Activated CD8-positive, alpha-beta memory T cell treated with anti-CD3 and anti-CD28 coated beads for 1 hour (primary cell): ENCODE measurements at places on chromosomes 3 and 15.

GRCh38 chr3:6719999-6720398 lies 140.9 kb upstream of the GRM7 start:
- DNase-seq: no peak

- DNase-seq: no peak
Observed at GRCh38 chr15:48550822-48551525, 94.5 kb downstream of the FBN1 start.

DNA sequence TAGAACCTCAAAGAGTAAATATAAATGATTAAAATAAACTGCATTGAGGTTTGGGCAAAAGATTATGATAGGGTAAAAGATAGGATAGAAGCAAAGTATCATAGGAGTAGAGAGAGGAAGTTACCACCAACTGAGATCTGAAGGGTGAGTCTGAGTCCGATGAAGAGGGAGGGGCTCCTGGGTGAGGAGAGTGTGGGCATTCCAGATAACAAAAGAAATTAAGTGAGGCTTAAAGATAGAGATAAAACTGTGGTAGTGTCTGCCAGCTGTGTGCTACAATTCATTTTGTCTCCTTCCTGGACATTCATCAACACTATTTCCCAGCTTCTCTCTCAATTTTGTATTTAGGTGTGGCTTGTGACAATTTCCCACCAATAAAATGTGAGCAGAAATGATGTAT lies 343.0 kb upstream of the PLSCR5 start:
- no peak for DNase-seq

- DNase-seq: no peak
Observed at GRCh38 chr15:28147801-28148200, 48.7 kb upstream of the OCA2 start.

DNA sequence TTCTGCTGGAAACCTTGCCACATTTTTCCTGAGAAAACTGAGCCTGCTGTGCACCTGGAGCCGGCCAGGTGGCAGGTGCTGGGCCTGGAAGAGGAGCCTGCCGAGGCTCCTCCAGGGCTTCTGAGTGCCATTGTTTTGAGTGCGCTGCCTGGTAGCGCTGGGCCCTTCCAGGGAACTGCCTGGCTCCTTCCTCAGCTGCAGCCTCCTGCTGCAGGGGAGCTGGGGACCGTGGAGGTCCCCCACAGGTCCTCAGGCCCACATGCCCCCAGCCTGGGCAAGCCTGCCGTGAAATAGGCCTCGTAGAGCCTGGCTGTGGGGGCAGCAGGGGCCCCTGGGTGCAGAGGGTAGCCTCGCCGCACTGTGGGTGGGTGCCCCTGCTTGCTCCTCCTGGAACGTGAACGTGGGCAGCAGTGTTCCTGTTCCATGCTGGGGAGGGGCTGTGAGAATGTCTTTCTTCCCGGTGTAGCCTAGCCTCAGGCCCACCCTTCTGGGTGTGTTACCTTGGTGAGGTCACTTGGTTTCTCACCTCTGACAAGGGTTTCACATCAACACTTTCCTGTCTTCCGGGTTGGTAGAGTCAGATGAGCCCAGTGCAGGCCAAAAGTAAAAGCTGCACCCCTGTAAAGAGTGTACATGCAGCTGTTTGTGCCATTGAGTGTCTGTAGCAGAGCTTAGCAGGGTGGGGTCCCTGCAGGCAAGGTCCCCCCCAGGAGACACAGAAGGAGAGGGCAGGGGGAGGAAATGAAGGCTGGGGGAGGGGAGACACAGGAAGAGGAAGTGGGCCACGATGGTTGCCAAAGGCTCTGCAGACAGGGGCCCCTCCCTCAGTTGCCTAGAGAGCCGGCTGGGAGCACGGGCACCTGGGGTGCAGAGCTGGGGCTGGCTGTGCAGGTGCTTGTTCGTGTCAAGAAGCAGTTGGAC lies 34.5 kb downstream of the KLF13 start:
- DNase-seq: peak; percentile 55

- DNase-seq: no peak
Observed at GRCh38 chr15:68411735-68412134, 20.2 kb downstream of the ITGA11 start.

GRCh38 chr15:99542828-99543227 lies 23.0 kb upstream of the MEF2A start:
- DNase-seq: no peak

GRCh38 chr3:24704496-24704895 lies 209.8 kb upstream of the THRB start:
- no peak for DNase-seq

DNA sequence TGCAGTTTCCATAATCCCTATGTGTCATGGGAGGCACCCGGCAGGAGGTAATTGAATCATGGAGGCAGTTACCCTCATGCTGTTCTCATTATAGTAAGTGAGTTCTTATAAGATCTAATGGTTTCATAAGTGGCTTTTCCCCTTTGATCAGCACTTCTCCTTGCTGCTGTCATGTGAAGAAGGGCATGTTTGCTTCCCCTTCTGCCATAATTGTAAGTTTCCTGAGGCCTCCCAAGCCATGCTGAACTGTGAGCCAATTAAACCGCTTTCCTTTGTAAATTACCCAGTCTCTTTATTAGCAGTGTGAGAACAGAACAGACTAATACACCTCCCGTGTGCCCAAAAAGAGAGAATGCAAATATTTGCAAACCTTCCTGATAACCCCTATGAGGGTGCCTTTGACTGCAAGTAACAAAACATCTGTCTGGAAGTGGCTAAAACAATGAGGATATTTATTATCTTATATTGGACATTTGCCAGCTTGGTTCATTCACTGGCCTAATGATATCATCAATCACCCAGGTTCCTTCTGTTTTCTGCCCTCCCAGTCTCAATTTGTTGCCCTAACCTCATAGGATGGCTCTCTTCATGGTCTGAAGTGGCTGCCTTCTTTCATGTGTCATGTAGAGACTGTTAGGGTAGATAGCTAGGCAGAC lies 68.7 kb downstream of the BHLHE40 start:
- no peak for DNase-seq

GRCh38 chr3:167798443-167798842 lies 62.9 kb downstream of the SERPINI1 start:
- DNase-seq: no peak

- no peak for DNase-seq
Observed at GRCh38 chr15:60660290-60661051, 181.5 kb upstream of the ICE2 start.

DNA sequence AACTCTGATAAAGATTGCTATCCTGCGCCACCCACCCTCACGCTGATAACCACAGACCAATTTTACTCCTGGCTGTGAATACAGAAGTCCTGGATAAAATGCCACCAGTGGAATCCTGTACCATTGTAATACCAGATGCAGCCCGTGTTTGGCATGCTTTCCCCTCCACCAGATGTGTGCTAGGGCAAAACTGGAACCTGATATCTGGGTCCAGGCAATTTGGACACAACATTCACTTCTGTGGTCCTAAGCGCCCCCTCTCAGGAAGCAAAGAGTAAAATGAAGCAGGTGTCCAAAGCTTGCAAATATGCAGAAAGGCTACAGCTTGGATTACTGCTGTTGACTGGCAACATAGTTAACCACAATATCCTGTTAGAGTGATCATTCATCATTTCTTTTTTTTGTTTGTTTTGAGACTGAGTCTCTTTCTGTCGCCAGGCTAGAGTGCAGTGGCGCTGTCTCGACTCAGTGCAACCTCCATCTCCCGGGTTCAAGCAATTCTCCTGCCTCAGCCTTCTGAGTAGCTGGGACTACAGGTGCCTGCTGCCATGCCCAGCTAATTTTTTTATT lies 32.8 kb downstream of the LOXL1 start:
- DNase-seq: no peak

DNA sequence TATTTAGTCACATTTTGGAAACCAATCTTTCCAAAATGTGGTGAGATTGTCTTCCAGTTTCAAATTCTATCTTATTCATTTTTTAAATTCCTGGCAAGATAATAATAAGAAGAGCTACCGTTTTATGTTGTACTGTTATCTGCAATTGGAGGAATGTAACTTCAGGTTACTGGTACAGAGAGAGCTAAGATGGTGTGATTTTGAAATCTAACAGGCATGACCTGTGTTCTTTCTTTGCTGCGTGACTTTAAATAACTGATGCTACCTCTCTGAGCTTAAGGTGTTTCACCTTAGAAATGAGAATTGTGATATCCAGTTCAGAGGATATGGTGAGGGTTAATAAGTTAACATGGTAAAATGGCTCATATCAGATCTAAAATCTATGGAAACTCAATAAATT lies 21.7 kb downstream of the CADM2 start:
- no peak for DNase-seq

DNA sequence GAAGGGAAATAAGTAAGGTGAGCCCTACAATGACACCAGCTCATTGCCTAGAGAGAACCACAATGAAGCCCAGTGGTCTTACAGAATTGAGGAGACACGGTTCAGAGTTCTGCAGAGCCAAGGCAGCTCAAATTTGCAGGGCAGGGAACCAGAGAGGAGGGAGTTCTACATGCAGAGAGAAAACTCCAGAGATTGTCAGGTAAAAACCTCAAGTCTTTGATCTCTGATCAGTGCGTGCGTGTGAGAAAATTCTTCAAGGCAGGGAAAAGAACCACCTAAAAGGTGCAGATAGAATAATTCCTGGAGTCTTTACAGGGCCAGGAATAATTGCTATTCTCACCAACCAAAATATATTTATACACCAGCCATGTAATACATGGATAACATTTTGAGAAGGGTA lies 88.0 kb upstream of the SNRK start:
- no peak for DNase-seq

DNA sequence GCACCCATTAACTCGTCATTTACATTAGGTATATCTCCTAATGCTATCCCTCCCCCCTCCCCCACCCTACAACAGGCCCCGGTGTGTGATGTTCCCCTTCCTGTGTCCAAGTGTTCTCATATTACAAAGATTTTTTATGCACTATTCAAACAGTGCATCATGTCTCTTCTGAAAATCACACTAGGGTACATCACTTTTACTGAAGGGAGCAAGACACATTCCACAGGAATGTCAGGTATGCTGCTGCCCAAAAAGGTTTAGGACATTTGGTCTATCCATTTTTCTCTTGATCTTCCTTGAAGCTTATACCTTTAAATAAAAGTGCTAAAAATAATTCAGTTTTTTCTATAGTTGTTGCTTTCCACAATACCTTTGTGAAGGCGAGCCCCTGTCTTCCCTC lies 9.2 kb upstream of the EPHA3 start:
- no peak for DNase-seq

- no peak for DNase-seq
Observed at GRCh38 chr15:50558012-50558411, 11.5 kb upstream of the USP50 start.

DNA sequence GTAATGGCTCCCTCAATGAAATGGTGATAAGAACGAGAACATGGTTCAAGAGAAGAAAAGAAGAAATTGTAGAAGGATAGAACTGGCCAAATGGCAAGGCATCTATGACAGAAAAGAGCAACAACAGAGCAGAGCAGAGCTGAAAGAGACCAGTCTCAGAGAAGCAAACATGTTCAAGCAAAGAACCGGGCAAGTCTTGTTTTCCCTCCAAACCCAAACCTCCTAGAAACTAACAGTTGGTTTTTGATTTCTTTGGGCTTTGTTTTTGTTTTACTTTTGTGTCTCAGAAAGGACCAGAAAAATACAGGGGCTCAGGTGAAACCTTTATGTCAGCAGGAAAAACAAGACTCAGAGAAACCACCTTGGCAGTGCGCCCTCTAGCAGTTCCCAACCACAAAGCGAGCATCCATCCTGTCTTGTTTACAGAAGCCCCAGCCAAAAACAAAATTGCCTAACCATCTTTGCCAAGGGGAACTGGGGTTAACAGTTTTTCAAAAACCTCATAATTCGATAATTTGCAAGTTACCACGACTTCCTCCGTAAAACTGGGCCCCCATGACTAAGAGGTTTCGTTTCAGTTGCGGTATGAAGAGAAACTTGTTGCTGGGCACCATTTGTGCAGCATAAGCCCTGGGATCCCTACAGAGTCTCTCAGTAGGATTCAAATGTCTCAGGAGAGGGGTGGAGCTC lies 159.2 kb upstream of the SLC24A5 start:
- DNase-seq: no peak

DNA sequence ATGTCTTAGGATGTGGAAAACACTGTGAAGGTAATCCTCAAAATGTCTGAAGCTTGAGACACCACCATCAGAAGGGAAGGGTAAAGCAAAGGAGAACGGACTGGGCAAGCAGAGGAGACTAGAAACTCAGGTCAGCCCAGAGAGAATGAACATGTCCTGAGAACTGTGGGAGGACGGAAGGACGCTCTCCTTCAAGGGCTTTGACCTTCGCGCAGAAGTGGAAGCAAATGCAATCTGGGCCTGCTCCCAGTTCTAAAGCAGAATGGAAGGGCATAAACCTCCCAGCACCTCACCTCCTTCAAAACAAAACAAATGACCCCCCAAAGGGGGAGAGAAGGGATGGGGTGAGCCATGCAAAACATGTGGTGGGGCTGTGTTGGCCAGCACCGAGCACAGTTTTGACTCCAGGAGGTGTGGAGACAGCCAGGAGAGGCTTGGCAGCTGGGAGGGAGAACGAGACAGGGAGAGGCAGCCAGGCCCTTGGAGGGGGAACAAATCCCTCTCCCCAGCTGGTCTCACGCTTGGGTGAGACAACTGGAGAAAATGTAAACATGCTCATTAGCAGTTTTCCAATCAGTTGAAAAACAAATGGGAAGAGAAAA lies 222.4 kb upstream of the WNT5A start:
- DNase-seq: no peak

DNA sequence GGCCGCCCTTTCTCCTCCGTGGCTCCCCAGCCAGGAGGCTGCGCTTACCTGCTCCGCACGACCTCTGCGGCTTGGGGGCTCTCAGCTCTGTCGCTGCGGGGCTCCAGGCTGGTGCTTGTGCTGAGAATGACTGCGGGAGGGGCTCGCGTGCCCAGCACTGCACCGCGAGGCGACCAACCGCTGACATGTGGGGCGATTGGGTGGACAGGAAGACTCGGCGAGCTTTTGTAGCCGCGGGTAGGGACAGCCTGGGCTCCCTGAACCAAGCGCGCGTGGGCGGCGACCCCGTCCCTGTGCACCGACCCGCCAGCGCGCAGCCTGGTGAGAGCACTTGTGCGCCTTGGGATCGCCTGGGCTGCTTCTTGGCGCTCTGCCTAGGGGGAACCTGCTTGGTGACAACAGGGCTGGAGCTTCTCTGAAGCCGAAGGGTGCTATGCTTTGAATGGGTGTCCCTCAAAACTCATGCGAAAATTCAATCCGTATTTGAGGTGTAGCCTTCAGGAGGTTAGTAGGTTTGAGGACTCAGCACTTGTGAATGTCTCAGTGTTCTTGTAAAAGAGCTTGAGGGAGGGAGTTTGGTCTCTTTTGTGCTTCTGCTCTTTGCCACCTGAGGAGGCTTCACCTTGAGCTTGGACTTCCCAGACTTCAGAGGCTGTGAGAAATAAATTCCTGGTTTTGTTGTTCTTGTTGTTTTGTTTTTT lies 50.4 kb downstream of the IL12A start:
- DNase-seq: no peak

DNA sequence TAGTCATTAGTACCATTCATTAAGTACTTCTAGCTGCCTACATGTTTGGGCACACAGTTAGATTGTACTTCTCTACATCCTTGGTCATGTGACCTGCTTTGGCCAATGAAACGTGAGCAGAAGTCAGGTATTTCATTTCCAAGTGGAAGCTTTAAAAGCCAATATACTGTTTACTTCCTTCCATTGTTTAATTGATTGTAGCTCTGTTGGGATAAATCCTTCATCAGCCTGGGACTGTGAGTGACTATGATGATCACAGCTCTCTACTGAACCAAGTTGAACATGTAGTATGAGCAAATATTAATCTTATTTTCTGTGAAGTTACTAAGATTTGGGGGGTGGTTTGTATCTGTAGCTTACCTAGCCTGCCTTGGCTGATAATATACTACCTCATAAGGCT lies 116.5 kb upstream of the ROPN1 start:
- DNase-seq: no peak
